ENCODE measurements at places on chromosomes 13 and 19.

- no peak for DNase-seq
Measured at GRCh38 chr19:35498984-35499527, 8.8 kb upstream of the KRTDAP start.

DNA sequence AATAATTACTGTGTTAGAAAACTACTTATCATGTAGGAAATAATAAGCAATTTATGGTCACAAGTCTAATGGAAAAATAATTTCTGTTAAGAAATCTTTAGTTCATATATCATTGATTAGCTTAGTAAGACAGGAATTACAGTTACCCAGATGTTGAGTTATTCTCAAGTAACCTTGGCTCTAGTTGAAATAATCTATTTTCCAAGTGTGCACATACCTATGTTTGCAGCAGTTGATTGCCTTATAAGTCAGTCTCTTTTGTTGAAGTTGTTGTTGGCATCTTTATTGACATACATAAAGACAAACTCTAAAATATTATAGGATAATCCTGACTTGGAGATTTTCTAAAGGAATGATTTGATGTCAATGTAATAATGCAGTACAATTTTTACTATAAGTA is 511.4 kb upstream of the KLF12 start:
- no peak for DNase-seq

- DNase-seq, result no peak
Measured at GRCh38 chr13:33402975-33403374, 117.4 kb upstream of the STARD13 start.

DNA sequence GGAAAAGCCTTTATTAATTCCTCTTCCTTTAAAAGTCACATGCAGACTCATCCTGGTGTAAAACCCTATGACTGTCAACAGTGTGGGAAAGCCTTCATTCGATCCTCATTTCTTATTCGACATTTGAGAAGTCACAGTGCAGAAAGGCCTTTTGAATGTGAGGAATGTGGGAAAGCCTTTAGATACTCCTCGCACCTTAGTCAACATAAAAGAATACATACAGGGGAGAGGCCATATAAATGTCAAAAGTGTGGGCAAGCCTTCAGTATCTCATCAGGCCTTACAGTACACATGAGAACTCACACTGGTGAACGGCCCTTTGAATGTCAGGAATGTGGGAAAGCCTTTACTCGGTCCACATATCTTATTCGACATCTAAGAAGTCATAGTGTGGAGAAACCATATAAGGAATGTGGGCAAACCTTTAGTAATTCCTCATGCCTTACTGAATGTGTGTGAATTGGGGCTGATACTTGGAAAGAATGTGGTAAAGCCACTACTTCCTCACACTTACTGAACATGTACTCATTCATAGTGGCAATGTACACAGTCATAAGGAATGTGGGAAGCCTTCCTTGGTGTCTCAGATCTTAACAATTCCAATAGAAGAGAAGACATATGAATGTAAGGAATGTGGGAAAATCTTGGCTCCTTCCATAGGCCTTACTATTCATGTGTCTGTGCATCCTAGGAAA is 18.8 kb downstream of the ZNF559 start:
- no peak for DNase-seq

DNA sequence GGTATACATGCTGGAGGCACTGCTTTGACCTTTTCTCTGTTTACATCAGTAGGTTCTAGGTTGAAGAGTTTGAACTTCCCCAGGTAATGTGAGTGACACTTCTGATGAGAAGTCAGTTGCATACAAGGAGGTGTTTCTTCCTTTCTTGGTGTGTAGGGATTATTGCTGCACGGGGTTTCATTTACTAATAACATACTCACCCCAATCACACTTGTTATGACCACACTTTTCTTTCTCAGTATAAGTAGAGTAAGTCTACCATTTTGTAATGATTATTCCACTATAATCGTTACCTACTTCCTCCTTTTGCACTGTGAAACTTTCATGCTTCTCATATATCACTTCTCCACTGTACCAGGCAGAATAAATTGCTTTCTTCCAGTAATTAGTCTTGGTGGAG is 138.0 kb downstream of the TNFSF13B start:
- no peak for DNase-seq

DNA sequence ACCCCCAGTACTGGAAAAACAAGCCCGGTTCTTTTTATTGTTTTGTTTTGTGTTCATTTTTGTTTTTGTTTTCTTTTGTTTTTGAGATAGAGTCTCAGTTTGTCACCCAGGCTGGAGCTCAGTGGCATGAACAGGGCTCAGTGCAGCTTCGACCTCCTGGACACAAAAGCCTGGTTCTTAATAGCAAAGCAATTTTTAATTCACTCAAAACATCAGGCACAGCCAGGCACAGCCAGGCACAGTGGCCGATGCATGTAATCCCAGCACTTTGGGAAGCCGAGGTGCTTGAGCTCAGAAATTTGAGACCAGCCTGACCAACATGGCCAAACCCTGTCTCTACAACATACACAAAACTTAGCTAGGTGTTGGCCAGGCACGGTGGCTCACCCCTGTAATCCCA is 30.7 kb downstream of the INSR start:
- DNase-seq, result no peak

- no peak for DNase-seq
Measured at GRCh38 chr13:36131931-36132297, 732 bp upstream of the DCLK1 start.

GRCh38 chr19:47723581-47723940 is 10.3 kb downstream of the EHD2 start:
- no peak for DNase-seq

- peak; percentile 96 for DNase-seq
Measured at GRCh38 chr19:38543807-38544568, 73.8 kb downstream of the MAP4K1 start.

- no peak for DNase-seq
Measured at GRCh38 chr13:73715911-73716510, 418.2 kb downstream of the KLF12 start.

GRCh38 chr19:37931881-37932655 is 25.1 kb downstream of the SIPA1L3 start:
- DNase-seq, result no peak

- no peak for DNase-seq
Measured at GRCh38 chr13:71632721-71633120, 234.3 kb downstream of the DACH1 start.

- DNase-seq, result no peak
Measured at GRCh38 chr19:47109541-47110375, 3.8 kb downstream of the ZC3H4 start.

DNA sequence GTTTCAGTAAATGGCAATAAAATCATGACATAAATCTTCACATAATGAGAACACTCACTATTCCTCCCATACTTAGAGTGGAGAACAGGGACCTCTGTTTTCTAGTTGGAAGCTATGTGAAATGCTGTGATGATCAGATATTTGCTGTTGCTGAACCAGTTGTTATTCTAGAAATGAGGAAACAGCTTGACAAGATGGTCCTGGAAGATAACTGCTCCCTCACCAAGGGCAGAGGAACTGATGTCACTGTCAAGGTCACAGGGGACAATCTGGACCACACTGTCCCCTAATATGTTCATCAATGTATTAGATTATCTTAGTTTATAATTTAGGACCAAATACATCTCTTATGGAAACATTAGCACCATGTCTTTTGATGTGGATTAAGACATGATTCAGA is 1173.3 kb downstream of the PCDH17 start:
- no peak for DNase-seq

GRCh38 chr13:64446372-64446771 is 2783.8 kb downstream of the PCDH9 start:
- DNase-seq, result peak; percentile 3

DNA sequence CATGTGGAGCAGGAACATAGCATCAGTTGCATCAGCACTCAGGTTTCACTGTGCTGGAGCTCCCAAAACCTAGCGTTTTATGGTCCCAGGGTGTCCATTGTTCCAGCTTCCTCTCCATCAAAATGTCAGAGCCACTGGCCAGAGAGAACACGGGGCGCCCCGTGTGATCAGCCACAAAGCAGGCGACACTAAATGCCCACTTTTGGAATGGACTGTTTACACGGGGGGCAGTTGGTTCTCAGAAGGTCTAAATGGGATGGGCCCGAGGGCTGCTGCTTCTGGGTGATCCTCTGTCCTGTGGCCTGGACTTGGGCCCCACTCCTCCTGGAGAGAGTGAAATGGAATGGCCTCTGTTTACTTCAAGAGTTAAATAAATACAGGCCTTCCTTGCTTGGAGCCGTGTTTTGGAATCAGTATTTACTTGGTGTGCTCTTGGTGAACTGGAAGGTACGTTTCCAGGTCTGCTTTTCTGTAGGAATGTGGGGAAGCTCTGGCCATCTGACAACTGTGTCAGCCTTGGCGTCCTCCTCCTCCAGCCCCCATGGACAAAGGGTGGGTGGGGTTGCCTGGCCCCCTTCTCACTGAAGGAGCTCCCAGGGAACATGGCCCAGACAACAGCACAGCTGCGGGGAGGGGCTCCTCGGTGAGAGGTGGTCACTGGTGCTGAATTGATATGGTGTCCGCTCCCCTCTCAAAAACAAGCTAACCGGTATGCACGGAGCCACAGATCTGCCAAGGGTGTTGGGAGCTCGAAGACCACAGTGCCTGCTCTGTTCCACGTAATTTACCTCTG is 16.1 kb upstream of the MCF2L start:
- DNase-seq, result no peak

DNA sequence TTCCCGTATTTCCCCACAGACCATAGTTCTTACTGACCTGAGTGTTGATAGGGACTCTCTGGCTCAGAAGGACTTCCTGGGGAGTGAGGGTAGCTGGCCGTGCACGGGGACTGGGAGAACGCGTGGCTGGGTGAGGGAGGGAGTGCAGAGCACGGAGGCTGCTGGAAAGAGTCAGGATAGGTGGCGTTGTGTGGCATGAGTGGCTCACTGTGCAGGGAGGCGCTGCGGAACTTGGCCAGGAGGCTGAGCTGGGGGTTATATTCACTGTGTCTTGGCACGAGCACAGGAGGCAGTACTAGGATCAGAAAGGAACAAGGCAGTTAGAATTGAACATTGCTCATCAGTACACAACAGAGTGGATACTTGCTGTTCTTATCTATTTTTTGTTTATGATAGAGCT is 47.4 kb downstream of the SMAD9 start:
- no peak for DNase-seq

DNA sequence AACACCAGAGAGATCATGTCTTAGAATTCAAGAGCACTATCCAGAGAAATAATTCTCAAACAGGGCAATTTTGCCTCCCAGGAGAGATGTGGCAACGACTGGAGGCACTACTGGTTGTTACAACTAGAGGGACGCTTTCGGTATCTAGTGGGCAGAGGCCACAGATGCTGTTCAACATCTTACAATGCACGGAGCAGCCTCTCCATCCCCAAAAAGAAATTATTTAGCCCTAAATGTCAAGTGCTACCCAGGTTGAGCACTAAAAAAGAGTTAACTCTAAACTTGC is 78.6 kb downstream of the ABCC4 start:
- DNase-seq, result no peak

GRCh38 chr19:12676384-12676792 is 5.3 kb downstream of the DHPS start:
- DNase-seq, result peak; percentile 82

DNA sequence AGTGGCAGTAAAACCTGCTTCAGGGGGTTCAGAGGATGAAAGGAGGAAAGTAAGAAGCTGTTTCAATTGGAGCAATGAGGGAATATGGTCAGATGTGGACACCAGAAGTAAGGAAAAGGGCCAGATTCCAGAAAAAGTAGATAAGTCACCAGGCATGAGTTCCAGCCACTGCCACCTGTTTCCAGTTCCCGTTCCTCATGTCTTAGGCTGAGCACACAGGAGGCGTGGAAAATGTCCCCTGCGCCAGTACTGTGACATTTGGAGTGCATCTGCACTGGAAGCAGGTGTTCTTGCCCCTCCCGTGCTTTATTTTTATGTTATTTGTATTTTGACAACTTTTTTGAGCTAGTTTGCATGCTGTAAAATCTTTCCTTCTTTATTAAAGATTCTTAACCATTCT is 25.3 kb downstream of the LMO7 start:
- DNase-seq, result no peak

DNA sequence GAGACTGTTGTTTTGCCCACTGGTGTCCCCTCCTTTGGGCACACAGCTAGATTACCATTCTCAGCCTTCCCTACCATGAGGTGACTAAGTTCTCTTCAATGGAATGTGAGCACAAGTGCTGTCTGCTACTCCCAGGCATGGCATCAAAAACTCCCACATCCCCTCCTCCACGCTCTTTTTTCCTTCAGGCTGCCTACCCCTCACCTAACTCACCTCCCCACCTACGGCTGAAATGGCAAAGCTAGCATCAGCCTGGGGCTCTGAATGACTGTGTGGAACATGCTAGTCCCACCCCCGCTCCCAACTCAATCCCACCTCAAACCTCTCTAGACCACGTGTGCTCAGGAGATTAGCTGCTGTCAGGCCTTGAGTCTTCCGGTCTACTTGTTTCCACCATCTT is 512.2 kb downstream of the DIAPH3 start:
- no peak for DNase-seq

DNA sequence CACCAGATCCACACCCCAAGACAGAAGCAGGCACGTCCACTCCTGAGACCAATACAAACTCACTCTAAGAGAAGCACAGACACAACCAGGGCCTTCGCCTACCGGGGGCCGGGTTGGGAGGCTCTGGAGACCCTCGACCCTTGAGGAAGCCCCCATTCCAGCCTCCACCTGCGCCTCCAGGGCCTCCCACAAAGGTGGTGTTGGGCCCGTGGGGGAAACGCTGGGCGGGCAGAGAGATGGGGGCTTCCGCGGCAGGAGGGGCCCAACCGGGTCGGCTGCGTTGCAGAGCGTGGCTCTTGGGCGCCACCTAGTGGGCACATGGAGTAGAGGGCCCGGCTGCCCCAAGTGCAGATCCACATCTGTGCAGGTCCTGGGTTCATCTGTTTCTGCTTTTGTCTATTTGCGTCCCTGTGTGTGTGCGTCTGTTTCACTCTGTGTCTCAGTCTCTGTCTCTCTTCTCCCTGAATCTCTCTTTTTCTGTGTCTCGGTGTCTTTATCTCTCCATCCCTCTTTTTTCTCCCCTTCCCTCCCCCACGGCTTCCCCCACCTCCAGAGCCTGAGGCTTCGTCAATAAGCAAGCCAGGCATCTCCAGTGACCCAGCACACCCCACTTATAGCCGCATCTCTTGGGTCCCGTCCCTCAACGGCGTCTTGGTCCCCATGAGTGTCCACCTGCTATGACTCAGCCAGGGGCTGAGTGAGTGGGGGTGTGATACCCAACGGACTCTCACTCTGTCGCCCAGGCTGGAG is 10.5 kb upstream of the TINCR start:
- peak; percentile 51 for DNase-seq

- no peak for DNase-seq
Measured at GRCh38 chr19:20307127-20307526, 140.1 kb downstream of the ZNF486 start.

GRCh38 chr19:6103217-6103644 is 7.1 kb downstream of the RFX2 start:
- DNase-seq, result no peak

- DNase-seq, result no peak
Measured at GRCh38 chr13:51919531-51919930, 57.8 kb downstream of the CCDC70 start.

Measured in COLO829 (cell line).